NCI-H1436 treated with DMSO at 0.1 percent for 48 hours (cell line): ENCODE measurements at places on chromosomes 6 and 20.

DNA sequence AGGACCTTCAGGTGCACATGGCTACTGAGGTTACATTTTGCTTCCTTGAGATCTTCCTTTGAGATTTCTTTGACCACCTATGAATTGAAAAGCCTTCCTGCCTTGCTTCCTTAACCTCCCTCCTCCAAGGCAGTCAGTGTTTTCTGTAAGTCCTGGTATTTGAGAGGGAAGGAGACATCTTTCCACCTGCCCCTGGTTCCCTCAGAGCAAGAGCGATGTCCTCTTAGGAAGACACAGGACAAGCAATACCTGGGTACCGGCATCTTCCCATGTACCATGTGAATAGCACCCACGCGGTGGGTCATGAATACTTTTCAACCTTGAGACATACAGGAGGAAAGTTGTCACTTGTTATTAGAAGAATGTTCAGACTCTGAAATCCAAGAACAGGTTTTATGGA, 37.1 kb downstream of the GINS1 start:
- no peak for DNase-seq

GRCh38 chr20:31967830-31968249, at the start of gene XKR7:
XKR7 (plus strand) TSS chr20:31968151; CDS start chr20:31968176, 25 bp downstream.
- DNase-seq: no peak

- no peak for DNase-seq
Observed at GRCh38 chr20:62448038-62448437, 20.7 kb upstream of the RBBP8NL start.

GRCh38 chr6:5422321-5422915, 161.1 kb downstream of the FARS2 start:
- no peak for DNase-seq

DNA sequence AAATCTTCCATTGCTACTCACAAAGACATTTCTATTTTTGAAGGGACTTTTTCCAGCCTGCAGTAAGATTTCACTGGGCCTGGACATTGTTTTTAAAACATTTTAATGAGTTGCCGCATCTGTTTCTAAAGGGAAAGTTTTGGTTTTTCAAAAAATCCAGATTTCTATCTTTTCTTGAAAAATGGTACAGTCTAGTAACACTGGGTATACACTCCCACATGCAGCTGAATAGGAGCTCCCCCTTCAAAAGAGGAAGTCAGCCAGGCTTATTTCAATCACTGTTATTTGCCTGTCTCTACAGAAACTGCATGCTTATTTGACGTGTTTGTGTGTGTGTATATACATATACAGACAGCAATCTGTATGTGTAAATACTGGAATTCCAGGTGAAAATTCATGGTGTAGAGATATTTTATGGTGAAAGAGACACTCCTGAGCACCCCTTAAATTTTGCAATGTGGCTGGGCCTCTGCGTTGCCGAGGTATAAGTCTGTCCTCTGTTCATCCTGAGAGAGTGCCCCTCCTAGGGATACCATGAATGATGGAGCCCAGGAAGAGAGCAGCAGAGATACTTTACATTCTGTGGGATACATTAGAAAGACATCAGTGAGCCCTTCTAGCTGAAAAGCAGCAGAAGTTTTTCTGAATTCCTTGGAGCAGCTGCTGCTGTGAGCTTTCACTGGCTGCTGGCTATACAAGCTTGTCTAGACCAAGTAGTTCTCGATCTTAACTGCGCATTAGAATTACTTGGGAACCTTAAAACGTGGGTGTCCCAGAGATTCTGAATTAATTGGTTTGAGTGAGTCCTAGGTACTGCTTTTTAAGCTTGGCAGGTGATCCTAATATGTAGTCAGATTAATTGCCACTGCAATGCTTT, 12.0 kb upstream of the ABRACL start:
- no peak for DNase-seq

DNA sequence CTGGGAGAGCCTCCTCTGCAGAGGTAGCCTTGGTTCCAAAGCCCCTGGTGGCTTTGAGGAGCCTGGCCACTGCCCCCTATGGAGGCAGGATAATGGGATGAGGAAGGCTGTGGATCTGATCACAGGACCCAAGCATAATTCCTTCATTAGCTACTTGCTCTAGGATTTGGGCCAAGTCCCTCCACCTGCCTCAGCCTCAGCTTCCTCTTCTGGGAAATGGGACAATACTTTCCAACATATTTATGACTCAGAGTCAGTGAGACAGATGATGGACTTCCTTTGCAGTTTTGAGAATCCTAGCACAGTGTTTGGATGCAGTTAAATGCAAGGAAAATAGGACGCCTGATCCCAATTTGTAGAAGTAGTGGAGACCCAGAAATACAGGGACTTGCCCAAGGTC, 63.8 kb upstream of the MYL9 start:
- DNase-seq: no peak

- no peak for DNase-seq
Observed at GRCh38 chr6:30818391-30818841, 65.9 kb upstream of the DDR1 start.
